Psoas muscle (tissue), 8 donors: ENCODE measurements at places on chromosomes 1 and 21. TPM values are rescaled to one million over a fixed set of nuclear protein-coding genes. Genes with fewer than 3 reads are reported as not detected.

- no peaks in the 10 kb centered on the region for H3K27me3 ChIP-seq
- DNase-seq: no peak
- H3K27ac ChIP-seq: no peak overlapping the region
- no peak overlapping the region for H3K4me3 ChIP-seq
- H3K36me3 ChIP-seq: no peaks in the 10 kb centered on the region
- H3K4me1 ChIP-seq: no peaks in the 10 kb centered on the region
Observed at GRCh38 chr1:217989510-217989909, 295.6 kb upstream of the RRP15 start.

Gene MX2
- 3.6 TPM for total RNA-seq

DNA sequence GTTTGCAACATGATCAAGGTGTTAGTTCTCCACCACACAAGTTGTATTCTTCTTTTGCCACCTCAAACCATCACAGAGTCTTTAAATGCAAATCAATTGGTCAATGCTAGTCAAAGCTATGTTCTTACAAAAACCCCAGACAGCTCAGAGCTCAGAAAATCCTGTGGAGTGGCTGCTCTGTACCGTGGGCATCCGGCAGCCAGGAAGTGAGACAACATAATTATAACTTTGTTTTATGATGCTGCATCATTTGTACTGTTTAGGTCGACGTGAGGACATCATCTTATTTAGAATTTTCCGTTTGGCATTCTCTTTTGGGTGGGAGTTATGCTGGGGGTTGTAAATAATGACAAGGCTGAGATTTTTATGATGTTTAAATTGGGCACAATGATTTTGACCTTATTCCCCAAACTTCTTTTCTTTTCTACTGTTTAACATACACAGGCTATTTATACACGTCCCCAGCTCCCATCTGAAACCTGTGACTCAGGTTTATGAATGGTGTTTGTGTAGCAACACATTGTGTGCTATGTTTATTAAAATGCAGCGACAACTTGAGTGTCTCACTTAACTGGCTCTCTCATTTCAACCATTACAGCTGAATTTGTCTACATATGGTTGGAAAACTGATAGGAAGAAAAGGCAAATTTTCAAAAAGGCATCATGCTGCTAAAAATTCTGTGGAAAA lies 124.0 kb downstream of the CNIH3 start:
- H3K4me1 ChIP-seq: peaks cover 35% of the 10 kb centered on the region
- DNase-seq: no peak
- no peak overlapping the region for H3K4me3 ChIP-seq
- H3K27me3 ChIP-seq: no peaks in the 10 kb centered on the region
- H3K27ac ChIP-seq: peak overlapping the region; percentile 14

DNA sequence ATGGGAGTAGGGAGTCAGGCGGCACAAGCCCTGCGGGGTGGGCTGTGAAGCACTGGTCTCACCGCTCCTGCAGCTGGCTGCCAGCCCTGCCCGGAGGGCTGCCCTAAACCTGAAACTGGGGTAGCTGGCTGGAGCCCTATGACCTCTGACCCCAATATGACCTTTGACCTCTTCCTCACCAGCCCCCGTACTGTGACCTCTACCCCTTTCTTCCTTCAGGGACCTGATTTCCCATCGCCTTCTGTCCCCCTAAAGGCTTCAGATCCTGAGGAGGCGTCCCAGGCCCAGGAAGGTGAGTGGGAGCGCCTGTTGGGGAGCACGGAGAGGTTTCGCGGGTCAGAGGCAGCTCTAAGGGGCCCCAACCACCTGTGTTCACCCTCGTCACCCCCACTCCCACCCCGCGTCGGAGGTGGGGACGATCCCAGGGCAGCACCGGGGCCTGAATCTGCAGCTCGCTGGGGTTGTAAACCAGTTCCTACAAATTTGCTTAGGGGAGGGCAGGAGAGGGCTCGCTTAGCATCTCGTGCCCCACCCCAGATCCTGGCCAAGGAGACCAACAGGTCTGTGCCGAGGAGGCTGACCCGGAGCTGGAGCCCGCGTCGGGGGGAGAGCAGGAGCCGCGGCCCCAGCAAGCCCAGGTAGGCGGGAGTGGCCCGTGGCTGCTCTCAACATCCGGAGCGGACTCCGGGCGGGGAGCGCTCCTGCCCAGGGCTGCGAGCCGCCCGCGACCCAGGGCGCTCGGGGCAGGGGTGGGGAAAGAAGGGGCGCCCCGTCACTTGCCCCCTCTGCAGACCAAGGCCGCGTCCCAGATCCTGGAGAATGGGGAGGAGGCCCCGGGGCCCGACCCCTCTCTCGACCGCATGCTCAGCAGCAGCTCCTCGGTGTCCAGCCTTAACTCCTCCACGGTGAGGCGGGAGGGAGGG lies 7.3 kb downstream of the SYTL1 start:
- no peaks in the 10 kb centered on the region for H3K27me3 ChIP-seq
- peak overlapping the region; percentile 56 for H3K4me3 ChIP-seq
- peaks cover 7% of the 10 kb centered on the region for H3K4me1 ChIP-seq
- H3K27ac ChIP-seq: no peak overlapping the region

DNA sequence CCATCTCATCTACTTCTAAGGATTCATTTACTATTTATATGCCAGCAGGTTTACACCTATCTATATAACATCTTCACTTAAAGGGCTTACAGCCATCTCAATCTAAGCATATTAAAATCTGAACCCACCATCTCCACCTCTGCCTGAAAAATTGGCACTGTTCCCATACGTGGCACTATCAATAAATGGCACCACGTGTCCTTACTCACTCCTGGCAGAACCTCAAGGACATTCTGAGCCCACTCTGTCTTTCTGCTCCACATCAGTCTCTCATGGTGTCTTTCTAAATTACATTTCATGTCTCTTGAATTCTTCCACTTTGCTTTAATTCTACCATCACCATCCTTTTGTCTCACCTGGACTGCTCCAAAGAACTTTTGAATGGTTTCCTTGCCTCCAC lies 72.2 kb upstream of the HOOK1 start:
- H3K27me3 ChIP-seq: no peaks in the 10 kb centered on the region
- H3K27ac ChIP-seq: peak overlapping the region; percentile 61
- no peaks in the 10 kb centered on the region for H3K36me3 ChIP-seq
- DNase-seq: no peak
- H3K4me1 ChIP-seq: peaks cover 24% of the 10 kb centered on the region

- DNase-seq: no peak
- no peak overlapping the region for H3K27ac ChIP-seq
- no peak overlapping the region for H3K4me3 ChIP-seq
- H3K27me3 ChIP-seq: no peaks in the 10 kb centered on the region
- no peaks in the 10 kb centered on the region for H3K4me1 ChIP-seq
Observed at GRCh38 chr1:80217377-80217986, 1211.0 kb upstream of the ADGRL4 start.

DNA sequence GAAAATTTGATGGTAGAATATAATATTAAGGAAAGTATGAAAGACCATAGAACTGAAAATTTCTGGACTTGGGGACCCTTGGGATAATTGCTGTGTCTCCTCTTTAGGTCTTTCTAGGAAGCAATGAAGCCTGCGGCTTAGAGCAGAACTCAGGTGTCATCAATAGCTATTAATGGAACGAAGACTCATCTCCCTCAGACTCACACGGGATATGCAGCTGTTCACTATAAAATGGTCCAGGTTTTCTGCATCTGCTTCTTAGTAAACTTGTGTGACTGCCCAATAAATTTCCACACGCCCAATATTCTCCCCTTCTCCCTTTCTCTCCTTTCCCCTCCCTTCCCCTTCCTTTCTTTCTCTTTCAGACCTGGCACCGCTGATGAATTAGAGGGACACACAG lies 392.5 kb downstream of the HLX start:
- H3K27ac ChIP-seq: no peak overlapping the region
- no peaks in the 10 kb centered on the region for H3K36me3 ChIP-seq
- H3K4me3 ChIP-seq: no peak overlapping the region
- no peaks in the 10 kb centered on the region for H3K4me1 ChIP-seq

DNA sequence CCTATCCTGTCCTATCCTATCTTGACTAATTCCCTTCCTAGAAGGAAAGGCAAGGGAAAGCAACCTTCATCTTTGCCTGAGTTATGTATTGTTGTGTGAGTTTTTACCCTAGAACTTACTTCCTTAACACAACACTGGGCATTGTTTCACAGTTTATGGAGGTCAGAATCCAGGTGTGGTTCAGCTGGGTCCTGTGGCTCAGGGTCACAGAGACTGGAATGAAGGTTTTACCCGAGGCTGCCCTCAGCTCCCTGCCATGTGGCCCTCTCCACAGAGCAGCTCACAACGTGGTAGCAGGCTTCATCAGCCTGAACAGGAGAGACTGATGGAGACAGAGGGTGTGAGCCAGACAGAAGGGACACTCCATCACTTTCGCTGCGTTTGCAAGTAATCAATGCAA lies 140.5 kb downstream of the FCRL5 start:
- no peaks in the 10 kb centered on the region for H3K27me3 ChIP-seq
- H3K4me3 ChIP-seq: no peak overlapping the region
- no peaks in the 10 kb centered on the region for H3K4me1 ChIP-seq
- no peak overlapping the region for H3K27ac ChIP-seq

DNA sequence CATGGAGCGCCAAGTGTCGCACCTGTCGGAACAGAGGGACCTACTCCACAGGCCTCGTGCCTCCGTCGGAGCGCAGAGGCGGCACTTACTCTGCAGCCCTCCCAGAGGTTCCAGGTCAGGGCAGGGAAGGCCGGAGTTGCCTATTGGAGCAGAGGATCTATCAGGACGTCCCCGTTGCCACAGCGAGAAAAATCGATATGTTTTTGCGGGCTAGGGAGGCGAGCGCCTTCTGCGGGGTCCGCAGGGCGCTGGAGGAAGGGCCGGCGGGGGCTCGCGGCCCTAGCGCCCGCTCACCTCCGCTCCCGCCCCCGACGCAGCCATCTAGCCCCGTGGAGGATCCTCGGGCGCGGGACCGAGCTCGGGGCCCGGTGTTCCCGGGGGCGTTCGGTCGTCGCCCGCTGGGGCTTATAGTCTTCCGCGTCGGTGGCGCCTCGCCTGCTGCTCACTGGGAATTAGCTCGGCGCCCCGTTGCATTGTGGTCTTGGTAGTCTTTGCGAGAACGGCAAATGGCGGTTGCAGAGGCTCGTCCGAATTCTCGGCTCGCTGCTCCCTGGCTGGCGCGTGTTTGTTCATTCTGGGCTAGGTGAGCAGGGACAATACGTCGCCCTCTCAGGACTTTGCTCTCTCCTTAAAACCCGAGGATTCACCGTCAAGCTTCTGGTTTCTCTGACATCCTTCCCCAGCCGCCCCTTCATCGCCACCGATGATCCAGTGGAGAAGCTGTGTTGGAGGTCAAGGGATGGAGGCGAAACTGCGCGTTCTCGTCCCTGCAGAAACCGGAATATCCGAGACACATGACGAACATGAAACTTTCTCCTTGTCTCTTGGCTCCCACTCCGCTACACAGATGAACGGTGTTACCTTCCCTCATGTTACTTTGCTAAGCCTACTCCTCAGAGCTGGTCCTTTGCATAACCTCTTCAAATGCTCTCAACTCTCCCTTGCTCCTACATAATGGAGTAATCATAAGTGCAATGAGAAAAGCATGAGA lies at the start of gene JTB:
Gene JTB (minus strand): TSS at position 425 of the 991 bp plus-strand sequence. CDS start 422 bp downstream, at position 3.
- H3K27me3 ChIP-seq: no peaks in the 10 kb centered on the region
- no peaks in the 10 kb centered on the region for H3K36me3 ChIP-seq
- peak; percentile 94 for DNase-seq
- H3K27ac ChIP-seq: peak within 1 kb of the TSS; percentile 94
